ENCODE measurements at places on chromosomes 1 and 21.

DNA sequence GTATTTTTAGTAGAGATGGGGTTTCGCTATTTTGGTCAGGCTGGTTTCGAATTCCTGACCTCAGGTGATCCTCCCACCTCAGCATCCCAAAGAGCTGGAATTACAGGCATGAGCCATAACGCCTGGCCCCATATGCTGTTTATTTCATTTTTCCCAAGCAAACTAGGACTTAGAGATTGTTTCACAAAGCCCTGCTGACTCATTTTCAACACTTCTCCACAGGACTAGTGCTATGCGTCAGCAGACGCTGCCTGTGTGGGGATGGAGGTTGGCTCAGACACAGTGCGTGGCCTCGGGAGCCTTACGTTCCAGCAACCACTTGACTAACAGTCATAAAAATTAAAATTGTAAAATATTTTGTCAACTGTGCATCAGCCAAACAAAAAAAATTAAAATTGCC is 22.7 kb downstream of the PKNOX1 start:
- DNase-seq: no peak

DNA sequence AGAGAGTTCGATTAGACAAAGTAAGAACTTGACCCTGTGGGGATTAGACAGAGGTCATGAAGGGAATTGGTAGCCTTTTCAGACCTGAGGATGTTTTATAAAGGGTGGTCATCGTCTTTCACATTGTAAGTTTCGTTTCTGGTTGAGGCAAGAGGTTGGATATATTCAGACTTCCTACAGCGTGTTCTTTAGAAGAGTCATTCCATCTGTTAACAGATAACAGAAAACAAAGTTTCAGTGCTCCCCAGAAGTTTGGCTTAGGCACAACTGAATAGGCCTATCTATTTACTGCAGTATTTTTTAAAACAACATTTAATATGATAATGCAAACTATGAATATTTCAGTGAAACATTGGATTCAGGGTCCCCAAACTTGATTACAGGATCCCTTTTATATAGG is 17.1 kb upstream of the IVNS1ABP start:
- DNase-seq: no peak

DNA sequence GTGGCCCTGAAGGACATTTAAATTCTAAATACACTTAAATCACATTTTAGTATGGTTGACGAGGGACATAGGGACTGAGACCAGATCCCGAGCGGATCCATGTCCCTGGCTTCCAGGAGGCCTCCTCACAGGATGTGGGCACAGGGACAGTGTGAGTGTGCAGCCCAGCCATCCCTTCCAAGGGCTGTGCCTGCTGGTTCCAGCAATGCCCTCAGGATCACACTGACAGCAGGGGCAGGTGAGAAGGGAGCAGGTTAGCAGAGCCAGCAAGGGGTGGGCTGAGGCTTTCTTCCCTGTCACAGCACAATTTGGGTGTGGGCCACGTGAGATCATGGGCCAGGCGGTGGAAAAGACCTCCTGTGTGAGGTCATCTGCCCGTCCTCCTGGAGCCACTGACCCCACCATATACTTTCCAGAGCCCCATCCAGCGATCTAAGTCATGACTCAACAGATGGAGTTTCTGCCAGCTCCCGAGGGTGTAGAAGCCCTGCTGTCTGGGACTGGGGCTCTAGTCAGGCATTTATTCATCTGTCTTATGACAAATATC is 37.0 kb upstream of the PRSS38 start:
- DNase-seq: no peak

DNA sequence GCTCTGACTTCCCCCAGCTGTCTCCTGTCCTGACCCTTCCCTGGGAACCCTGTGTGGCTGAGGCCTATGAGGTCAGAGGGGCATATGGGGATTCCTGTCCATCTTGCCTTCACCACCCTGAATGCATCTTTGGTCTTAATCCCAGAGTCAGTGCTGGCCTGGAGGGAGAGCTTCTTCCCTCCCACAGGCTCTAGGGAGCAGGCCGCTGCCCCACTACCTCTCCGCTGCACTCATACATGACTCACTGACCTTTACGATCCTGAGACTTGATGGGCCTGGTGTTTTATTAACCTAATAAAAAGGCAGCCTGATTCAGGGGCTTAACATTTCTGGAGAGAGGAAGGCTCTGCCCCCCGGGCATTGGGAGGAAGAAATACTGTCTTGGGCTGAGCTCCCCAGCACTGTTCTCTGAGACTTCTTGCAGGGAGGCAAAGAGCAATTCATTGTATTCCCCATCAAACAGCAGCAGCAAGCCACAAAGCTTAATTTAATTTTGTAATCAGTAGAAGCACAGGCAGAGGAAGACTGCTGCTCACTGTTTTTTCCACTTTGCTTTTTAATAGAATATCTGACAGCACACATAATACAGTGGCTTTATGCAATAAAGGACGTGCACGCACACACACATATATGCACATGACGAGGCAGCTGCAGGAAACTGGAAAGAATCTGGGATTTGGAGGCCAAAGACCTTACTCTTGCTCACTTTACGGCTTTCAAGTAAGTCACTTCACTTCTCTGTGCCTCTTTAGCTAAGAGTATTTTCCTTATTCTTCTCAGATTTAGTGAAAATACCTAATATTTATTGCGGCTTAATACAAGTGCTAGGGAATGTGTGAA is 89.2 kb upstream of the GRIK3 start:
- no peak for DNase-seq

- DNase-seq: no peak
Measured at GRCh38 chr1:241308471-241308870, 48.5 kb downstream of the RGS7 start.

DNA sequence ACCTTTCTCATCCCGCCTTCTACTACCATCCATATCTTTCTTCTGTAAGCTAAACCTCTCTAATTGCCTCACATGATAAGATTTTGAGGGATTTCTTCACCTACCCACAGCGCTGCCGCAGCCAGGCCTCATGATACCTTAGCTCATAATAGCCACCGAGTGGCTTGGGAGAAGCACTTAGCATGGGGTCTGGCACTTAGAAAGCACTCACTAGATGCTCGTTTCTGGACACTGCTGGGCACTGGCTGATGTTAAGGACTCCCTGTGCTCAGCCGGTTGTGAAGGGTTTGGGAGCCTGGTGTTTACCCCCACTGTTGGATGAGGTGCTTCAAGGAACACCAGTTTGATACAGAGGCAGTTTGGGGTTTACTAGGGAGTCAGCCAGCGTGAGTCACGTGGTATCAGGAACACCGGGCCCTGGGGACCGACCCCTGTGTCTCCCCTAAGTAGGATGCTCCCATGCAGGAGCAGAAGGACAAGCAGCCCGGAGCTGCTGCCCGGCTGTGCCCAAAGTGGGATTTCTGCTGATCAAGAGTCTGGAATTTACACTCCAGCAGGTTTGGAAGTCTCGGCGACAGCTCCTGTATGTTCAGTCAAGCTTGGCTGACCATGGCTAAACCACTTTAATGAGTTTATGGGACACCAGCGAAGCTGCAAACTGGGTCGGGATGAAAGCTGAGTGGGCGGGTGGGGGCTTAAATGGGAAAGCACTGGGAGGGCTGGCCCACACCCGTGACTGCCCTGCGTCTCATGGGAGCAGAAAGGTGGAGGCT is 63.3 kb downstream of the GALNT2 start:
- DNase-seq: no peak

GRCh38 chr1:9194024-9194423 is 40.5 kb upstream of the H6PD start:
- no peak for DNase-seq

DNA sequence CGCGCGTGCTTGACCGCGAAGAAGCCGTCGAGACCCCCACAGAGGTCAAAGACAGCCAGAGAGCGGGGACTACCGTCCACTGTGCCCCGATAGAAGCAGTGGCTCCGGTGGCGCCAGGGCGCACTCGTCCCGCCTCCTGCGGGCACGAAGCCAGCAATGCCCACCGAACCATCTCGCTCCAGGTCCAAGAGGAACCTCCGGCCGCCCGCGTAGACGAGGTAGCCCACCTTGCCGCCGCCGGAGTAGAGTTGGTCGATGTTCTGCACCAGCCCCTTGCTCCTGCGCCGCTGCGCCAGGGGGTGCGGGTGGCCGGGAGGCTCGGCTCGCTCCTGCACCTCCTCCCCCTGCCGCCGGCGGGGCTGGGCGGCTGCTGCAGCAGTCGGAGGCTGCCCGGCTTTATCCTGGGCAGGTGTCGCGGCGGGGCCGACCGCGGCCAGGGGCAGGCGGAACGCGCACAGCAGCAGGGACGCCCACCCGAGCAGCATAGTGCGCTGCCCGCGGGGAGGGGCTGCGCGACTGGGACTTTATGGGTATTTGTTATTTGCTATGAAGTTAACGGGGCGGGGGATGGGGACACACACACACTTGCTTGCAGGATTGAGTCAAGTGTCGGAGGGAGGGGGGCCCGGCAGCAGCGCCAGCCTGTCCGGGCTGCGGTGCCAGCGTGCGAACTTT is 844 bp downstream of the ADAMTS5 start:
- DNase-seq: no peak

GRCh38 chr1:25140073-25140797 is 92.1 kb downstream of the SYF2 start:
- DNase-seq: no peak

DNA sequence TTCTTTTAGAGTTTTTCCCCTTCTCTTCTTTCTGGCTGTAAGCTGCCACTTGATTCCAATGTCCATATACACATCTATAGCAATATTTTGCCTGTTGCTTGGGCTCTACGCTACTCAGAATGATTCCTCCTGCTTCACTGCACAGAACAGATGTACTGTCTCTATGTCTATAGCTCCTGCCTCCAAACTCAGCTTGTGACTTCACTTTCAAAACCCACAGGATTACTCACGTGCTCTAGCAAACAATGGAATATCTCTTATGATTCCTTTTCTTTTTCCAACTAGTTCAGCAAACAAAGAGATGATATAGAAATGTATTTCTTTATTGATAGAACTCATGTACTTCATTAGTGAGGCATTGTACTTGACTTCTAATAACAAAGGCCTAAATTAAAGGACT is 80.5 kb upstream of the SOX13 start:
- DNase-seq: no peak

DNA sequence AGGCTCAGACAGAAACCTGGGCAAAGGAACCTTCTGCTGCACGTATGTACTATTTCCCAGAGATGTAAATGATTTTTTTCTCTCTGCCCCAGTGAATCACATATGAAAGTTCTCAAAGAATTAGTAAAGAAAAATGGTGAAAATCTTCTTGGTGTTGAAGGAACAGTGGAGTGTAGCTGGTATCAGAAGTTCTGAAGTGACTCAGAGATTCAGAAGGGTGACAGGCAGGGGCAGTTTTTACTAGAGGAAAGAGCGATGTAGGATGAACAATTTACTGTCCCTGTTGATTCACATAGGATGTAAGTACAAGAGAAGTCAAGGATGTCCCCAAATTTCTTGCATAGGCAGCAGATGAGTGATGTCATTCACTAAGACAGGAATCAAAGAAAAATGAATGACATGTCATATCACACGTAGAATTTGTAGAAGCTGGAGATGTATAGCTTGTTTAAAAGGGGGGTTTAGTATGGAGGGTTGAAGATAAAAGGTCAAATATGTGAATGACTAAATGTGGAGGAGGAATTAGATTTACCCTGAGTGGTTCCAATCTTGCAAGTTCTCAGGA is 26.4 kb downstream of the WLS start:
- DNase-seq: no peak

- no peak for DNase-seq
Measured at GRCh38 chr1:222009105-222009730, 267.3 kb upstream of the DUSP10 start.

DNA sequence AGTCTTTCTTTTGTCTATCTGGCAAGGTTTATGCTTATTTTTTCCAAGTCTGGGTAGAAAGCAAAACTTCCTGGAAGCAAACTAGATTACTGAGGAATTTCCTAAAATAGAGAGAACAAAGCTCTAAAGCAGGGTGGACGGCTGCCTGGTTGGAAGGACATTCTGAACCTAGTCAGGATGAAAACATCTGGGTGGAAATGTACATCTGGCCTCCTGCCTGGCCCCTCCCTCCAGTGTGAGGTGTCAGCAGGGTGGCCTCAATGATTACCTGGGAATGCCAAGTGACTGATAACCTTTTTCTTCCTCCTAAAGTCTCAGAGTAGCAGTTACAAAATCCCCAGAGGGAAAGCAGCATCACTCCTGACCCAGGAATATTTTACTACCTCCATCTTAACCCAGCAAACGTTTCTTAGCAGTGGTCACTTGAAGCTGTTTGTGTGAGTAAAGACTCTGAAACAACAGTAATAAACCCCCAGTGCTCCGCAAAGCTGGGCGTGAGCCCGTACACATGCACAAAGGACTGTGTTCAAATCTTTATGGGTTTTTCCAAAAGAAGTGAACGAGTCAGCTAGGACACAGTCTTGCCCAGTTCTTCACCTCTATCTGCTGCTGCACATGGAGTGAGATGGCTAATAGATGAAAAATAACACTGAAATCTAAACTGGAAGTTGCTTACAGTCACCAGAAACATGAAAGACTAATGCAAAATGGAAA is 18.9 kb downstream of the ANGPTL7 start:
- no peak for DNase-seq

GRCh38 chr1:25197235-25197975 is 34.9 kb downstream of the SYF2 start:
- DNase-seq: no peak

GRCh38 chr1:185015631-185016030 is 29.7 kb upstream of the RNF2 start:
- DNase-seq: no peak

DNA sequence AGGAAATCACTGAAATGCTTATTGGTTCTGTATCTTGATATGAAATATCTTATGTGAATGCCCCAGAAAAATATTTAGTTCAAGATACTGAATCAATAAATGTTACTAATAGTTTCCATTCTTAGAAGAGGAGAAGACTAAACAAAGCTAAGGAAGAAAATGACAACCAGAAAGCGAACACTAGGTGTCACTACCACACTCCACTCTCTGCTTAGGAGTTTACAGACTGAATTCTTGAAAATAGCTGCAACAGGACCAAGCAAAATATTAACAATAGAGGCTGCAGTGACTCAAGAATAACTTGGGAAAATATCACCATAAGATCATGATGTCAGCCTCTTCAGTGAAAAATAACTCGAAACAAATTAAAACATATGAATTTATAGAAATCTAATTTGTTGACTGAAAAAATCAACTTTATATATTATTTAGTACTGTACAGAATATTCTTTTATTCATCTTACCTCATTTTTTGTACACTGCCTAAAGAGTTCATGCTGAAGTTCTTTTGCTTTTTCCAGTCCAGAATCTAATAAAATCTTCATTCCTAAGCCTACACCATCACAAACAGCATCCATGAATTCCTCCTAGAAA is 61.6 kb downstream of the KIF14 start:
- no peak for DNase-seq

GRCh38 chr1:5002676-5003075 is 348.3 kb downstream of the AJAP1 start:
- DNase-seq: no peak
